ENCODE measurements at places on chromosomes 13 and 19. TPM values are rescaled to one million over a fixed set of nuclear protein-coding genes. Genes with fewer than 3 reads are reported as not detected.

- no peak for DNase-seq
Observed at GRCh38 chr19:13169769-13170168, 19.6 kb downstream of the IER2 start.

GRCh38 chr13:28384789-28385188 is 110.1 kb downstream of the FLT1 start:
- DNase-seq: no peak

Gene KLK14
- not detected for total RNA-seq

Gene FAM216B
- total RNA-seq: not detected

GRCh38 chr13:113151745-113152690 is 6.4 kb upstream of the PROZ start:
- no peak for DNase-seq

Gene MBD3L2
- total RNA-seq: not detected

- DNase-seq: no peak
Observed at GRCh38 chr19:52492201-52492993, 35.1 kb upstream of the ZNF808 start.

- no peak for DNase-seq
Observed at GRCh38 chr13:109867766-109868165, 81.4 kb upstream of the IRS2 start.

DNA sequence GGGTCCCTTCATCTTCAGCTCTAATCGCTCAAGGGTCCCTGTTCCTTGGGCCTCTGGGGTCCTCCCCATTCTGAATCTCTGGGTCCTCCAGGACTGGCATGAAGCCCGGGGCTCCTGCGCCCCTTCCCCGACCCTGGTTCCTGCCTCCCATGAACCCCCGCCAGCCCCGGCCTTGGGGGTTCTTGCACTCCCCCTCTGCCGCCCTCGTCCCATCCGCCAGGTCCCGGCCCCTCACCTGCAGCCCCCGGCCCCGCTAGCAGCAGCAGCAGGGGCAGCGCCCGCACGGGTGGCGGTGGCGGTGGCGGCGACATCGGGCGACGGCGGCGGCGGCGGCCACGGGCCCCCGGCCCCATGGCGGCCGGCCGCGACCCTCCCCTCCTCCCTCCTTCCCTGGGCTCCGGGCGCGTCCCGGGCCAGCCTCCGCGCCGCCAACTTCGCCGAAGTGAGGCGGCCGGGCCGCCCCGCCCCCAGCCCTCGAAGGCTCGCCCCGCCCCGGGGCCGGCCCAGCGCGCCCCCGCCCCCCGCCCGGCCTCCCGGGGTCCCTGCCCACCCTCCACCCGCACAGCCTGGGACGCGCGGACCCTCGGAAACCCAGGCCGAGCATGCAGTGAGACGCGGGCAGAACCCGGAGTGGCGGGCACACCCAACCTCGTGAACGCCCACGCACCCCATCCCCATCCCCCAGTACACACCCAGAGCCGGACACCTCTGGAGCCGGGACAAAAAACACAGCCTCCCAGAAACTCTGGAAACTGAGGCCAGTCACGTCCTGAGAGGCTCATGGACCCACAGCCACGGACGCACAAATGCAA is at the start of gene NOTCH3:
Gene NOTCH3 (minus strand): TSS at position 443 of the 812 bp plus-strand sequence. CDS start 90 bp downstream, at position 353.
- no peak for DNase-seq

Gene OVOL3
- not detected for total RNA-seq

DNA sequence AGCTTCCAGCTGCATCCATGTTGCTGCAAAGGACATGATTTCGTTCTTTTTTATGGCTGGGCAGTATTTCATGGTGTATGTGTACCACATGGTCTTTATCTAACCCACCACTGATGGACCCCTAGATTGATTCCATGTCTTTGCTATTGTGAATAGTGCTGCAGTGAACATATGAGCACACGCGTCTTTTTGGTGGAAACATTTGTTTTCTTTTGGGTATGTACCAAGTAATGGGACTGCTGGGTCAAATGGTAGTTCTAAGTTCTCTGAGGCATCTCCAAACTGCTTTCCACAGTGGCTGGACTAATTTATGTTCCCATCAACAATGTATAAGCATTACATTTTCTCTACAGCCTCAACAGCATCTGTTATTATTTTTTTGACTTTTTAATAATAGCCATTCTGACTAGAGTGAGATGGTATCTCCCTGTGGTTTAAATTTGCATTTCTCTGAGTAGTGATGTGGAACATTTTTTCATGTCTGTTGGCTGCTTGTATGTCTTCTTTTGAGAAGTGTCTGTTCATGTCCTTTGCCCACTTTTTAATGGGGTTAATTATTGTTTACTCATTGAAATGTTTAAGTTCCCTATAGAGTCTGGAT is 6.8 kb upstream of the UBE2L5 start:
- no peak for DNase-seq

- peak; percentile 79 for DNase-seq
Observed at GRCh38 chr19:40974633-40975037, 16.4 kb upstream of the CYP2B6 start.

DNA sequence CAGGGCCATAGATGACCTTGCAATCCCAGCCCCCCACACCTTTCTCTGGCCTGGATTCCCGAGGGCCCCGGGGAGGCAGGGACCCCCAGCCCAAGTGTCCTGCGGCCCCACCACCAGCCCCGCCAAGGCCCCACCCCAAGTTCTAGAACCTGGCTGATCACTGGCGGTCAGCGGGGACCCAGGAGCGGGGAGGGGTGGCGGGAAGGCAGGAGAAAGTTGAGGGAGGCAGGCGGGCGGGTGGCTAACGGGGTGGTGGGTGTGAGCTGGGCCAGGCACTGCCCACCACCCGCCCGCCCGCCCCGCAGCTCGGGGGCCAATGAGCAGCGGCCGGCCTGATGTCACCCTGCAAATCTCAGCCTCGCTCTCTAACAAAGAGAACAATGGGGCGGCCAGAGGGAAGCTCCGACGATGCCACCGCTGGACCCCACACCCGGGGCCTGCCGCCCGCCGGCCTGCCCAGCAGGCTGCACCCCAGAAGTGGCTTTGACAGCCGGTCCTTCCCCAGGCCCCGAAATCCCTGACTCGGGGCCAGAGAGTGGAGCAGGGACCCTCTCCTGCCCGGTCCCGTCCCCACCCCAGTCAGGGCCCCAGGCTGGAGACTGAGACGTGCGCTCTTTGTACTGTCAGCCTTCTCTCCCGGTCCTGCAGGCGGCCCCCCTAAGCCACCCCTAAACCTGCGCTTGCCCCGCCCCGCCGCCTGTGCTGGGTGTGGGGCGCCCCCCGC is 1.6 kb downstream of the MEX3D start:
- no peak for DNase-seq

GRCh38 chr19:40090241-40091204 is at the start of gene ZNF780A:
Gene ZNF780A, minus strand, starts transcription at chr19:40090943. Its CDS starts 6,190 bp downstream, at chr19:40084753.
- DNase-seq: peak; percentile 90

DNA sequence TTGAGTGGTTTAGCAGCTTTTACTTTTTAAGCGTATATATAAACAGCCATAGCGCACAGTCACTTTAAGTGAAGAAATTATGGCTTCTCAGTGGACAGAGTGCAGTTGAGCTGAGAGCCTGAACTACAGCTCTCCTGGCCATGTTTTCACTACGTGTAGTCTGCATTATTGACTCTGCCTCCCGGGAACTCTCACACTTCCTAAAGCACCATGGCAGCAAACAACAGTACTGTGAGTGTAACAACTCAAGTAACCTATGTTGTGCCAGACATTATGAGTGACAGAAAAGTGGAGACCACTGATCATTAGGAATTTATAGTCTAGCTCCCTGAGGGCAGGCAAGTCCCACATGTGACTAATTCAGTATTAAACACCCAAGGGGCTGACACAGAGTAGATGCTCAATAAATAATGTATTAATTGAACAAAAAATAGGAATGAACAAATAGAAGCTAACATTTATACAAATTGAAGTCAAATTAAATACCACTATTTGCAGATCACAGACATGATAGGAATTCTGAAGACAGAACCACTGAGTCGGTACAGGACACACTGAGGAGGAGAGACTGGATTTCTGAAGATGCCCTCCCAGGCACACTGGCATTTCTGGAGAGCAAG is 19.7 kb downstream of the EFNB2 start:
- no peak for DNase-seq

Gene N4BP2L1
- total RNA-seq: 17.4 TPM

GRCh38 chr13:48126944-48127830 is 32.3 kb upstream of the MED4 start:
- peak; percentile 63 for DNase-seq

GRCh38 chr19:18672606-18673337 is 10.7 kb upstream of the CRTC1 start:
- DNase-seq: no peak

Gene NLRP5
- total RNA-seq: not detected

- no peak for DNase-seq
Observed at GRCh38 chr19:39516270-39516669, 1.3 kb downstream of the SELENOV start.

DNA sequence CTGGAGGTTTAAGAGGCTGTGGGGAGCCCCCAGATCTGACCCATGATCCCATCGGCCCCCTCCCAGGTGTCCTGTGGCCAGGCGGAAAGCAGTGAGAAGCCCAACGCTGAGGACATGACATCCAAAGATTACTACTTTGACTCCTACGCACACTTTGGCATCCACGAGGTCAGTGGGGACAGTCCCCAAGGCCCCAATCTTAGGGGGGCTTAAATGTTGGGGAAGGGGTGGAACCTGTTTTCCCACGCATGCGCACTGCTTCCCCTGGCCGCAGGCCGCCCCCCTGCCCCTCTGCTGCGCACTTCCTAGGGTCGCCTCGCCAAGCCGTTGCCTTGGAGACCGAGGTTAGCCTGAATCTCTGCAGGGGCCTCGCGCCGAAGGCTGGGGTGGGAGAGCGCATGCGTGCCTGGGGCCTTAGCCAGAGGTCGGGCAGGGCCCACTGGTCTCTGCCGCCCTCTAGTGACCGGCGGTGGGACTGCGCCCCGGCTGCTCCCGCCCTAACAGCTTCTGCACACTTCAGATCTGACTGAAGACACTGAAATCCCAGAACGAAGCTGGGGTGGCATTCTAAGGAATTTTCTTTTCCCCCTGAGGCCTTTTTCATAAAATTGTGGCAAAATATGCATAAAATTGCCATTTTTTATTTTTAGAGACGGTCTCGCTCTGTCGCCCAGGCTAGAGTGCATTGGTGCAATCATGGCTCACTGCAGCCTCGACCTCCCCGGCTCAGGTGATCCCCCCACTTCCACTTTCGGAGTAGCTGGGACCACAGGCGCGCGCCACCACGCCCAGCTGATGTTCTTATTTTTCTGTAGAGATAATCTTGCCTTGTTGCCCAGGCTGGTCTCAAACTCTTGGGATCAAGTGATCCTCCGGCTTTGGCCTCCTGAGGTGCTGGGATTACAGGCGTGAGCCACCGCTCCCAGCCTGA is 3.6 kb downstream of the PRMT1 start:
- peak; percentile 91 for DNase-seq

DNA sequence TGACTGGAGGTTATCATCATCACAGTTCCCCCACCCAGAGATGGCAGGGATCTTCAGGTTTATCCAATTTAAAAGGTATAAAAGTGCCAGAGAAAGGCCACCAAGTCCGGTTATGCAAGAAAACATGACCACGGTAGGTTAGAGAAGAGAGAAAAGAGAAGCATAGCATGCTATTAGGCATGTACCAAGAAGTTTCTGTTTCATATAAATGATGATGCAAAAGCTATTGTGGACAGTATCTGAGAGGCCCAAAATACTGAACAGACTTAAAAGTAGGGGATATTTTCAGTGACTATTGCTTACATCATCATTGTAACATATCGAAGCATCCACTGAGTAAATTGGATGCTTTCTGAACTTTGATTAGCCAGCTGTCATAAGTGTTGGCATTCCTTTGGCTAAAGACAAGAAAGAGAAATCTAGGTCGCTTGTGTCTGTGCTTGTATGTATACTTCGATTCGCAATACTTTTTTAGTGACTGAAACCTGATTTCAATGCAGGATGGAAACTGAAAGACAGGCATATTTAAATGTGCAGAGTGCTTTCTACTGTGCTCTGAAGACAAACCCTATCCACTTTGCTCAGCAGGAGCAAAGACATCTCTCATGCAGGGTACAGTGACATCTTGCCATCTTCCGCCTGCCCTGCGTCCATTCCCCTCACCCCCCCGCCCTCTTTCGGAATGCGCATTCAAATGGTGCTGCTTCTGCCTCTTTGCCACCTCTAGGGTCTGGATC is 180.3 kb downstream of the SHISA2 start:
- no peak for DNase-seq

GRCh38 chr19:55014714-55015113 is 23.4 kb downstream of the GP6 start:
- peak; percentile 35 for DNase-seq

Gene ZNF470
- 1.4 TPM for total RNA-seq

DNA sequence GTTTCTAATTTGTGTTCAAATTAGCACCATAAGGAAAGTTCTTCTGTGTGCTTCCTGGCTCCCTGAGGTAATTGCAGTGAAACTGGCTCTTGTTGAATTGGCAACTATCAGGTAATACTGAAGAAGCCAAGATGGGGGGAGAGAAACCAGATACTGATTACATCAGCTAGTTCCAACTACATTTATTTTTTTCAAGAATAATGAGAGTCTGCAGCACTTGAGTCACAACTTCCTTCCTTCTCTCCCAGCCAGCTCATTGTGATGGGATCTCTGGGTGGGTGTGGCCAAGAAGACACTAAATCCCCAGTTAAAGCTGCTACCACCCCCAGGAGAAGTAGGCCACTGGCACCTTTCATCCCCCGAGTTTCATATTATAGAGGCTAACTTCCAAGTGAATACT is 100.7 kb upstream of the RXFP2 start:
- no peak for DNase-seq

GRCh38 chr19:15093001-15093400 is 11.0 kb downstream of the OR1I1 start:
- no peak for DNase-seq

Gene SAMD4B
- total RNA-seq: 31.7 TPM

DNA sequence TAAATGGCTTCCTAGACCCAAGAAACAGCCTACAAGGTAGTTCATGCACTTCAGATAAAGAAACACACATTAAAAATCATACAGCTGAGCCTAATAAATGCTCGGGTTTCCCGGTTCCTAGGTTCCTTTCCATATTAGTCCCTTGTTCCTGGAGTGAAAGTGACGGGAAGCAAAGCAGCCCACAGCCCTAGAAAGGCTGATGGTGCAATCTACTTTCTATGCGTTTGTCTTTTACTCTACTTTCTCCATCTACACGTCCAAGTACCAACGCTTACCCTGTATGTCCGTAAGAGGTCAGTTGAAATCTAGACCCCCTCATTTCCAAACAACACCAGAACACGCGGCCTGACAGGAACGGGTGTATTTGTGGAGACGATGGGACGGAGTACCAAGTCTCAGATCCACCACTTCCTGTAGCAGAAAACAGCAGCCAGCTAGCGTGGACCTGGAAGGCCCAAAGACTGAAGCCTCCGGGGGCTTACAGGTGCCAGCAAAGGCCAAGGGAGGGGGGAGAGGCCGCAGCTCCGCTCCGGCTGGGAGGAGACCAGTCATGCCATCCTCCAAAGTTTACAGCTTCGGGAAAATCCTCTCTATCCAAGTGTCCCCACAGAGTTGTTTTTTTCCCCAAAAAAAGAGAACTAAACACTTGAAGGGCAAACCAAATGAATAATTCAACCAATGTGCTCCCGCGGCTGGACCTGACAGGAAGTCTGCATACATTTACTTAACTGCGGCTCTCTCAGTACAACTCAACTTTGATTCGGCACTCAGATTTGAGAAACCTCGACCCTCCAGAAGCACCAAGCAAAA is 34.1 kb downstream of the STK24 start:
- no peak for DNase-seq

DNA sequence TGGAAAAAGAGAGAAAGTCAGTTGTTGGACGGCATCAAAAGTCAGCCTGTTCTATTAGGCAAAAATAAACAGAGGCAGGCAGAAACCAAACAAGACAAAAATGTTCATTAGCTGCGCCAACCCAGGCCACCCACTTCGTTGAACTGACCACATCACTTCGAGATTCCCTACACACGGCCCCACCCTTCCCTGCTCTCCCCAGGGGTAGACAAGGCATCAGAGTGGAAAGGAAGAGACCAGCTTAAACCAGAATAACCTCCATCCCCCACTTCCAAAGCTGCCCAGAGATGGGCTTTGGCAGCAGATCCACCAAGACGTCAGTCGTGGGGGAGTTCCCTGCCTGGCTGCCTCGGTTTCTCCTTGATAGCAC is 204.6 kb upstream of the TSHZ3 start:
- DNase-seq: no peak
